RPMI8226 (cell line): ENCODE measurements at places on chromosomes 5 and 9.

- no peak for DNase-seq
These were observed 212.2 kb downstream of the PDZD2 start for GRCh38 chr5:31850981-31851689.

DNA sequence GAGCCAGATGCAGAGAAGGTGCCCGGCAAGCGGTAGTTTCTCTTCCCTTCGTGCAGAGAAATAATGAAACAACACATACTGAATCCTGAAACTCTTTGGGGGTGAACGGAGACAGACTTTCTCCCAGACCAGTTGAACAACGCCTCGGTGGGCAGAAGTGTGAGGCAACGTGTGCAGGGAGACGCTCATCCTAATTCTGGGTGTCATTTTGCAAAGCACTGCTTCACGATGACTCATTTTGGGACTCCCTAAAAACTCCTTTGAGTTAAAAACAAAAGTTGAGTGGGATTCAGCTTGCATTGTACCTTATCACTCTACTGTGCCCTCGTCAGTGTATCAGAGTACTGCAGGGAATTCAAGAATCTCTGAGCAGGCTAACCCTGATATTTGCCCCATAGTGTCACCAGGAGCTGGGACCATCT lies 3.5 kb upstream of the NEK6 start:
- DNase-seq: no peak

DNA sequence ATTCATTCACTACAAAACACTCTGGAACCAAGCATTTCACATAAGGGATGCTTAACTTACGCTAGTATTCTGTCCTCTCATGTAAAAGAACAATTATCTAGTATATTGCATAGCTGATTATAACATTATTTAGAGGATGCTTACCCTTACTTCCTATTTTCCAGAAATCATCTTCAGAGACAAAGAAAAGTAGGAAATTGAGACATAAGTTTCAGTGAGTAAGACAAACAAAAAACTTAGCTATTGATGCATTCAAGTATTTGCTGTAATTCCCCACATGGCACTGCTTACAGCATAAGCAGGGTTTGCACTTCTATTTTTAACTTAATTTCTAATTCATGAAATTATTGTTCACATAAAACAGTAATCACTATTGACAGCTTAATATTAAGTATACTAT lies 104.8 kb upstream of the SREK1 start:
- no peak for DNase-seq

- no peak for DNase-seq
These were observed 217.0 kb downstream of the GAS1 start for GRCh38 chr9:86730163-86730928.

GRCh38 chr5:115602591-115603125 lies 379 bp upstream of the TICAM2 start:
- DNase-seq: no peak
